Stimulated activated CD4-positive, alpha-beta T cell treated with anti-CD3 and anti-CD28 coated beads, TNF-alpha, amount 100 ng/mL, for 48 hours (primary cell): ENCODE measurements at places on chromosomes 6 and 20.

GRCh38 chr20:45336530-45337366 is 11.5 kb downstream of the SDC4 start:
- no peak for DNase-seq

- DNase-seq, result no peak
Observed at GRCh38 chr20:49660912-49661311, 52.8 kb downstream of the B4GALT5 start.

DNA sequence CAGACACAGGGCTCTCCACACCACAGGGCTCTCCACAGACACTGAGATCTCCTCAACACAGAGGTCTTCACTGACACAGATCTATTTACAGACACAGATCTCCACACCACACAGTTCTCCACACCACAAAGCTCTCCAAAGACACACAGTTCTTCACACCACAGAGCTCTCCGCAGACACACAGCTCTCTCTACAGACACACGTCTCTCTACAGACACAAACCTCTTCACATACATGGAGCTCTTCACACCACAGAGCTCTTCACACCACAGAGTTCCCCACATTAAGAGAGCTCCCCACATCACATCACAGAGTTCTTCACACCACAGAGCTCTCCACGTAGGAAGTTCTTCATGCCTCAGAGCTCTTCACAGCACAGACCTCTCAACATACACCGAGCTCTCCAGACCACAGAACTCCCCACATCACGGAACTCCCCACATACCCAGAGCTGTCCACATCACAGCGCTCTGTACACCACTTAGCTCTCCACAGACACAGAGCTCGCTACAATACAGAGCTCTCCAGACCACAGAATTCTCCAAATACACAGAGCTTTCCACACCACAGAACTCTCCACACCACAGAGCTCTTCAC is 53.9 kb downstream of the ERMARD start:
- DNase-seq, result no peak

DNA sequence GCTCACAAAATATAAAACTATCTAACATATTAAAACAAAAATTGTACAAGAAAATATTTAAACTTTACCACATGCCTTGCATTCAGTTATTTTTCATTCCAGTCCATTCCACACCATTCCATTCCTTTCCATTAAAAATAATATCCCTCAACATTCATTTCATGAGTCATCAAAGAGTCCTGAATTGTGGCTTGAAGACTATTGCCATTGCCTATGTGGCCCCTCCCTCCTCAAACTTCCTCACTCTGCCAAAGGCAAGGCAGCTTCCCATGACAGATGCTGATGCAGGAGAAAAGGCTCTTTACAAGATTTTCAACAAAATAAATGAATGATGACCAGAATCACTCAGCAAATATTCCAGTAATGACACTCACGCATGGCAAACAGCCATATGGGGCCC is 31.7 kb downstream of the IL20RA start:
- DNase-seq, result no peak
